Brain pericyte (primary cell): ENCODE measurements at places on chromosomes 7 and 10.

GRCh38 chr10:116053910-116054309, 219.1 kb downstream of the GFRA1 start:
- DNase-seq = no peak

DNA sequence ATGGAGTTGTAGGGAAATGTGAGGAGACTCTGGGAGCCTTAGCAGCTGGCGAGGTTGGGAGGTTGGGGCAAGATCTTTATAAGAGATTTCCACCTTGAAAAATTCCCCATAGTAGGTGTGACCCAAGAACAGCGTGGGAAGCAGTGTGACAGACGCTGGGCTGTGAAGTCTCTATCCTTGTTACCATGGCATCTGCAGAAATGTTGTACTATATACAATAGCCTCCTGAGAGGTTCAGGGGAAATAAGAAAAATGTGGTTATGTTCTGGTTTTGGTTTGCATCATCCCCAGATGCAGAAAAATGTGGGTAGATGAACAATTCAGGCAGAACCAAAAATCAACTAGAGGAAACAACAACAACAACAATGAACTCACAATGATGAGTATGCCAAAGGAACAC, 498.6 kb downstream of the SH2D4B start:
- DNase-seq = no peak

- DNase-seq = no peak
These were observed 878.9 kb downstream of the TYW1 start for GRCh38 chr7:67875558-67875957.

GRCh38 chr7:19713676-19714075, 4.8 kb upstream of the POLR1F start:
- DNase-seq = no peak

- no peak for DNase-seq
These were observed 22.3 kb upstream of the IL15RA start for GRCh38 chr10:5999440-6000165.

- no peak for DNase-seq
These were observed 338.8 kb upstream of the SHH start for GRCh38 chr7:156151078-156151477.

DNA sequence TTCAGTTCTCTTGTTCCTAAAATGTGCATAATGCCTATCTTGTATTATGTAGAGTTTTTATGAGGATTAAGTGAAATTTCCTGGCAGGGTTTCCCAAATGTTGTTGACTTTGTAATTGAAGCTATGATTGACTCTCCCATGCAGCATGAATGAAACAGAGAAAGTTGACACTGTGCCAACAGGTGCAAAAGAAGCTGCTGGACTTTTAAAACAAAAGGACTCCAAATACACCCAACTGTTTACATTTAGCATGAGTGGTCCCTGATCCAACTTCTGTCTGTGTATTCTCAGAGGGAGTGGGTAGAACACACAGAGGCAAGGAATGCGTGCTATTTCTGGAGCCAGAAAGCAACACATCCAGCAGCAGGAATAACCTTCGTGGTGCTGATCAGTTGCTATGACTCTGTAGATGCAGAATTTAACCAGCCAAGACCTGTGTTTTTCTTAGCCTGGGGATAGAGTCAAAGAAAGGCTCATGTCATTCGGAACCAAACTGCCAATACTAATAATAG, 14.4 kb upstream of the RBM20 start:
- peak; percentile 54 for DNase-seq

DNA sequence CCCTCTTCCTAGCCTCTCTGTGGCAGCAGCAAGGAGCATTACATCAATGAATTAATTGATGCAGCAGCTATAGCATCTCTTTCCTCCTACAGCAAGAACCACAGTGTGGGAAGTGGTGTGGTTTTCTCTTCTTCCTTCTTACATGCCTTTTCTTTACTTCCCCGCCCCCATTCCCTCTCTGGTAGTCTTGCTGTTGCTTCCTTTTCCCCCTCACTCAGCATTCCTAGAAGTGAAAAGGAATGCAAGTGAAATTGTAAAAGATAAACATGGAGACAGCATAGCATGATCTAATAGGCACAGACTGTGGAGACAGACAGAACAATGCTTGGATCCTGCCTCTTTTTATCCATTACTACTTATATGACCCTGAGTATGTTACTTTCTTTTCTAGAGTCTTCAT, 370.5 kb upstream of the BMPER start:
- DNase-seq = no peak

DNA sequence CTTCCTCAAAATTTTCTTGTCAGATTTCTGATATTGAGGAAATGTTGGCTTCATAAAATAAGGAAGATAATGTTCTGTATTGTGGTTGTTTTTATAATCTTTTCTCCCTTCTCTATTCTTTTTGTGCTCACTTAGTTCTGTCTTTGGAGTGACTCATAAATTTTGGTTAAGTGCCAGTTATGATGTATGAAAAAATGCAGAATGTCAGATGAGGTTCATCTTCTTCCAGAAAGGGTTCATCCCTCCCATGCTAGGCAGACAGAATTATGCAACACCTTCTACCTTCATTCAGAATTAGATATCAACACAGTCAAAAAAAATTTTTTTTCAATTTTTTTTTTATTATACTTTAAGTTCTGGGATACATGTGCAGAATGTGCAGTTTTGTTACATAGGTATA, 36.6 kb upstream of the CYP2C19 start:
- no peak for DNase-seq

- DNase-seq = no peak
These were observed 942.2 kb downstream of the REEP3 start for GRCh38 chr10:64463406-64463805.

GRCh38 chr7:48887500-48887899, 36.8 kb upstream of the CDC14C start:
- no peak for DNase-seq

GRCh38 chr10:6400331-6400730, 179.7 kb downstream of the PRKCQ start:
- DNase-seq = no peak
